RCC 7860 (cell line): ENCODE measurements at places on chromosomes 1 and 21.

DNA sequence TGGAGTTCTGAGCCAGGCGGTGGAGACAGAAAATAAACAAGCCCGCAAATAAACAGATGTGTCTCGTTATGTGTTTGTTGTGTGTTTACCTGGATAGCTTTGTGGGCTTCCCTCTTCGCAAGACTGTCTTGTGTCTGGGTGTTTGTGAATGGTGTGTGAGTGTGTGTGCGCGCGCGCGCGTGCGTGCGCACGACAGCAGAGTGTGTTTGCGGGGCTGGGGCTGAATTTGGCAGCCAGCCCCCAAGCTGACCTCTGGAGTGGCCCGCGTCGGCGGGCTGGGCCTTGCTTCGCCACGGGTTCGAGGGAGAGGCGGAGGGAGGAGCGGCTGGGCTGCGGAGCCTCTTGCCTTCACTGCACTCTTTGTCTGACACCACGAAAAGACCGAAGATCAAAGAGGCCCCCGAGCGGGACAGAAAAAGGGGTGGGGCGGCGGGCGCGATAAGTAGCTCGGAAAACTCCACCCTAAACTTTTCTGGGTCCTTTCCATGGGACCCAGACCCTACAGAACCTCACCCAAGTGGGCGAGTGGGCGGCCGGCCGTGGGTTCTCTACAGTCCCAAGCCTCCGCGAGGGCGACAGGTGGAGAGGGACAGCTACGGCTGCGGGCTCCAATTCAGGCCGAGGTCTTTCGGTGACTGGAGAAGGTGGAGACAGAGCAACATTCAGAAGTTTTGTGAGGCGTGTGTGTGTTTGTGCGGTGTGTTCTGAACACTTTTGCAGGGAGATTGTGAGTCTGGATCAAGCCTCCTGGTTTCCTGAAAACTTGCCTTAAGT is 14.5 kb downstream of the PAX7 start:
- DNase-seq = no peak

DNA sequence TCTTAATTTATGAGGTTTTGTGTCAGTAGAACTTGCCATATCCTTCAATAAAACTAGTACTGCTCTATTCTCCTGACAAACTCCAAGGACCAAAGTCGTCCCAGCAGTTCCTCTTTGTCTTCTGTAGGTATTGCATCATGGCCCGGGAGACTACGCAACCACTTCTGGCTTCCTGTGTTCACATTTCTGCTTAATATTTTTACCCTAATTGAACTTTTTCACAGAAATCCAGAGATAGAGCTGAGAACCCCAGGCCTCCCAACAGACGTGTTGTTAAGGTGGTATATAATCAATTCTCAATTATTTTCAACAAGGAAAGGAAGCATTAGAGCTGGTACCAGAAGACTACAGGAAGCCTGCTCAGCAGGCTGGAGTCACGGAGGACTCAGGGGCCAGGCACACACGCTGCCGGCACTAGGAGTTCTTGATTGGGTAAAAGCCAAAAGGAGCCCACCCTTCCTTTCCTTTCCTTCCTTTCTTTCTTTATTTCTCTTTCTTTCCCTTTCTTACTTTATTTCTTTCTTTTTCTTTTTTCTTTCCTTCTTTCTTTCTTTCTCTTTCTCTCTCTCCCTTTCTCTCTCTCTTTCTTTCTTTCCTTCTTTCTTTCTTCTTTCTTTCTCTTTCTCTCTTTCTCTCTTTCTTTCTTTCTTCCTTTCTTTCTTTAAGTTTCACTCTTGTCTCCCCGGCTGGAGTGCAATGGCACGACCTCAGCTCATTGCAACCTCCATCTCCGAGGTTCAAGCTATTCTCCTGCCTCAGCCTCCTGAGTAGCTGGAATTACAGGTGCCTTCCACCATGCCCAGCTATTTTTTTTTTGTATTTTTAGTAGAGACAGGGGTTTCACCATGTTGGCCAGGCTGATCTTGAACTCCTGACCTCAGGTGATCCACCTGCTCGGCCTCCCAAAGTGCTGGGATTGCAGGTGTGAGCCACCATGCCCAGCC is 173.7 kb downstream of the ZBTB18 start:
- DNase-seq = no peak

GRCh38 chr1:63742526-63742925 is 31.3 kb upstream of the ROR1 start:
- DNase-seq = no peak

DNA sequence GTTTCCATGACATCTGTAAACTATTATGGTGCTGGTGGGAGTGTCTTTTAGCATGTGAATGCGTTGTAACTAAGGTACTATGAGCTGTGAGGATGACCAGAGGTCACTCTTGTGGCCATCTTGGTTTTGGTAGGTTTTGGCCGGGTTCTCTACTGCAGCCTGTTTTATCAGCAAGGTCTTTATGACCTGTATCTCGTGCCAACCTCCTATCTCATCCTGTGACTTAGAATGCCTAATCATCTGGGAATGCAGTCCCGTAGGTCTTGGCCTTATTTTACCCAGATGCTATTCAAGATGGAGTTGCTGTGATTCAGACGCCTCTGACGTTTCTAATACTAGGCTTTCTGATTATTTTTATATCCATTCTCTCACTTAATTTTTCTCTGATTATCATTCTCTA is 9.4 kb downstream of the NCAM2 start:
- no peak for DNase-seq

GRCh38 chr21:41247561-41248545 is 68.7 kb upstream of the FAM3B start:
- no peak for DNase-seq

DNA sequence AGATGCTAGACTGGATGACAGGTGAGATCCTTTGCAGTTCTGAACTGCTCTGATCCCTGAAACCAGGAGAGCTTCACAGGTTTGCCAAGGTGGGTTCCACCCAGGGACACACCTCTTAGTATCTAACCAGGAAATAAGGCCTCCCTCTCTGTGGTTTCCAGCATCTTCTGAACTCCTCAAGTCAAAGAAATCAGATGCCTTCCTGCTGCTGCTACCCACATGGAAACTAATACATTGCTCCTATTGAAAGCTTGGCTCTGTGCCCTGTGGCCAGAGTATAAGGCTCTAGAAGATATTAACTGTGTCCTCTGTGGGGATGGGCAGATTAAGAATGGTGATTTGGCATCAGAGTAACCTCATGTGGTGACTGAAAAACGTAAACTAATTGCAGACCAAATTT is 75.0 kb upstream of the MRPS6 start:
- no peak for DNase-seq

DNA sequence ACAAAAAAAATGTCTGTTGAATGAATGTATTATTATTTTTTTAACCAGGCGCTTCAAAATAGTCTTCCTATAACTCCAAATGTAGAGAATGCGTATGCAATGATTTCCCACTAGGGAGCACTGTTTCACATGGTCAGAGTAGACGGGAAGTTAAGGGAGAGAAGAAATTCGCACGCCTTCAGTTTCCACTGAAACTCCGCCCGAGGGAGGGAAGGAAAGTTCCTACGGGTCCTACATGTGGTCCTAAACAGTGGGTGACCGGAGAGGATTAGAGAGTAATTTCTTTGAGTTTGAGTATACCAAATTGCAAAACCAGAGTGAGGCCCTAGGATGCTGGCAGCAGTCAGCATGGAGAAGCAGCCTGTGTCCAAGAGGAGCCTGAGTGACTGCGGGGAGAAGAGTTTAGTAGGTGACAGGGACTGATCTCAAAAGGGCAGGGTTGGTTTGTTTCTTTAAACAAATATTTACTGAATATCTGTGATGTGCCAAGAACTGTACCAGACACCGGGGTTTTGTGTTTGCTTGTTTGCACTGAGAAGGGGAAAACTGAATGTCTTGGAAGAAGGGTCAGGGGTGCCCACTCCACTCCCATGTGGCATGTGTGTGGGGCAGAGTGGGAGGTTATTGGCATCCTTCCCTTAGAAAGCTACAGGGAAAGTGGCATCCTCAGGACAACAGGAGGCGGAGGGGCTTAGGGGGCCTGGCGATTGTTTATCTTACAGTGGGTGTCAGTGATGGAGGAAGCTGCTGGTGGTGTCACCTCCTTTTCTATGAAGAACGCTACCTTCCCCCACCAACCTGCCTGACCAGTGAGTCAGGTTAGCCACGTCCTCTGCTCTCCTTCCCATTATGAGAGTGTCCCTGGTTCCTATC is 22.8 kb downstream of the RNU5D-1 start:
- DNase-seq = no peak

GRCh38 chr1:178310685-178311105 is 186.1 kb downstream of the CLEC20A start:
- DNase-seq = peak; percentile 76

DNA sequence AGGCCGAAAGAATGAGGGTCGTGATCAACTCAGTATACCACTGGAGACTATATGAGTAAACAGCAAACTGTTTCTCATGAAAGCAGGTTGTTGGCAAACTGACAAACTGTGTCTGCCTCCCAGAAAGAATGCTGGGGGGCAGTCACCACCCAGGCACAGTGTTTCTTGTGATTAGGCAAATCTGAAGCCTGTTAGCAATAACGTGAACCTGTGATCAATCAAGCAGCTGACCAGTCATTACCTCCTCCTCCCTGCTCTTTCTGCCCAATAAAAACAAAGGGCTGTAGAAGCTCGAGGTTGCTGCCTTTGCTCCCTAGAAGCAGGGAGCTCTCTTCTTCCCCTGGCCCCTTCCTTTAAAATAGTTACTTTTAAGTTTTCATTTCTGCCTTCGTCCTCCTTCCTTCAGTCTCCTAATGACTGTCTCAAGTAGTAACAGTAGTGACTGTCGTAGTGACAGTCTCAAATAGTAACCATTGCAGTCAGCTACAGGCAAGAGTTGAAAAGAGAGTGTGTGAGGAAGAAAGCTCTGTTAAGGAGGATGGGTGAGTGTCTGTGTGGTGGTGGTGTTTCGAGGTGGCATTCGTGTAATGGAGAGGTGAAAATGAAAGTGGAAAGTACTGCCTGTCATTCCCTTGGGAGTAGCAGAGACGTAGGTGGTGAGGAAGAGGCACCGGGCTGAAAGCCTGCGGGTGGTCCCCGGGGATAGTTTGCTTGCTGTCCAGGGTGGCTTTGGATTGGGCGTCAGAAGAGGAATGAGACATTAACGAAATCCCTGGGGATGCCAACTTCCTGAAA is 14.5 kb downstream of the HHAT start:
- DNase-seq = no peak

DNA sequence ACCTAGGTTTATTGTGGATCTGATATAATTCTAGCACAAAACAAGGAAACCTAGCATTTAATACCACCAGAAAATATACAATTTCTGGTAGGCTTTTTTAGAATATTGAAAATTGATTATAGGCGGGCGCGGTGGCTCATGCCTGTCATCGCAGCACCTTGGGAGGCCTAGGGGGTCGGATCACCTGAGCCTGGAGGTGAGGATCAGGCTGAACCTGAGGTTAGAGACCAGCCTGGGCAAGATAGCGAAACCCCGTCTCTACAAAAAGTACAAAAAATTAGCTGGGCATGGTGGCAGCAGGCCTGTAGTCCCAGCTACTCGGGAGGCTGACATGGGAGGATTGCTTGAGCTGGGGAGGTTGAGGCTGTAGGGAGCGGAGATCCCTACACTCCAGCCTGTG is 948 bp upstream of the COP1 start:
- DNase-seq = no peak

DNA sequence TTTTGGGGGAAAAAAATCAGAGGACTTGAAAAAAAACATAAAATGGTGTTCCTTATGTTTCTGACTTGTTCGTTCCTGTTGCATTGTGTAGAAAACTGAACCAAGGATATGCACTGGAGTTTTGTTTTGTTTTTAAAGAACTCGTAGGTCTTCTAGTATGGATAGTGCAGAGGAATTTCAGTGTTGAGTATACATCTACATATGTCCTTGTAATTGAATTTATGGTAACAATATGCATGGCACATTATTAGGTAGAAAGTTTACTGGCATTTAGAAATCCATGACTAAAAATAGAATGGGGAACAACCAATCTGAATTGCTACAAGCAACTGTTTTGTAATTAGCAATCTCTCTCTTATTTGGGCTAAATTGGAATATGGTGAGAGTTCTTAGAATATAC is 188.3 kb upstream of the ZRANB2 start:
- no peak for DNase-seq

DNA sequence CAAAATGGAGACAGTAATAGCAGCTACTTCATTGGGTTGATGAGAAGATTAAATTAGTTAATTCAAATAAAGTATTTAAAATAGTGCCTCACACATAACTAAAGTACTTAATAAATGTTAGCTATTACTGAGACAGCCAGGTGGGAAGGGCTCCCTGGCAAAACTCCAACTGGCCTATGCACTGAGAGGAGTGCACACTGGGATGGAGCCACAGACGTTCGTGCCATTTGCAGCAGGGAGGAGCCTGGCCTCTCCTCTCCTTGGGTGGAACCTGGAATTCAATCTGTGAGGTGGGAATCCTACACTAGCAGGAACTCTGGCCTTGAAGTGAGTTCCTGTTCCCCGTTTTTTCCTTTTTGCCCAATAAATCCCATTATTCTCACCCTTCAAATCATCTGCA is 28.1 kb downstream of the SLC5A9 start:
- DNase-seq = no peak
